ENCODE measurements at places on chromosomes 7 and 10. TPM values are rescaled to one million over a fixed set of nuclear protein-coding genes. Genes with fewer than 3 reads are reported as not detected.

The TUBB8 gene
- total RNA-seq: not detected

The ZNF853 gene
- 8.7 TPM for total RNA-seq

The FGL2 gene
- total RNA-seq: 269 TPM

The FFAR4 gene
- total RNA-seq: 0.31 TPM

The SPAM1 gene
- not detected for total RNA-seq

The OR9A2 gene
- total RNA-seq: 0.71 TPM

The UPK3BL2 gene
- total RNA-seq: 31.6 TPM

The METTL27 gene
- 6.2 TPM for total RNA-seq

The NRP1 gene
- 156 TPM for total RNA-seq

The MYO3A gene
- 0.18 TPM for total RNA-seq

The ACSL5 gene
- total RNA-seq: 11.3 TPM

The CALN1 gene
- 0.53 TPM for total RNA-seq

The RNF32 gene
- total RNA-seq: 3.2 TPM

The TAS2R39 gene
- not detected for total RNA-seq

The ZEB1 gene
- 187 TPM for total RNA-seq

The PNPLA8 gene
- total RNA-seq: 34.3 TPM

The HOXA10 gene
- total RNA-seq: 11.2 TPM

The TAS2R3 gene
- total RNA-seq: 6.1 TPM

The MUC3A gene
- 0.36 TPM for total RNA-seq
